GM23338 (cell line): ENCODE measurements at places on chromosomes 1 and 21. TPM values are rescaled to one million over a fixed set of nuclear protein-coding genes. Genes with fewer than 3 reads are reported as not detected.
A peak's percentile ranks its signal among the peaks of the same experiment; 100 is the strongest.

DNA sequence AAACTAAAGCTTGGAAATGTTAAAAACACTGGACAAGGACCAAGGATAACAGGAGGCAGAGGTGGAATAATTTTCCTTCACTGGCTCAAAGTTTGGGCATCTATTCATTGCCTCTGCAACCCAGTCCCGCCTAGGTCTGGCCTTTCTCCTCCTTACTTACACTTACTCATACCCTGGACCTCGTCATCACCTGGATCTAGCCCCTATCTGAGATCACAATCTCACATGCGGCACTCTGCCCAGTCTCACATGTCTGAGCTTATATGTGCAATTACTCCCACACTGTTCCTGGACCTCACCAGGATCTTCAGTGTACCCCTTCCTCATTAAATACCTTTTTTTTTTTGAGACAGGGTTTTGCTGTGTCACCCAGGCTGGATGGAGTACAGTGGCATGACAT, 37.6 kb downstream of the NVL start:
- no peak for DNase-seq

GRCh38 chr1:182644886-182645285, 39.5 kb downstream of the RGS8 start:
- DNase-seq: no peak

- no peak for DNase-seq
Observed at GRCh38 chr21:21162786-21163185, 164.6 kb downstream of the NCAM2 start.

DNA sequence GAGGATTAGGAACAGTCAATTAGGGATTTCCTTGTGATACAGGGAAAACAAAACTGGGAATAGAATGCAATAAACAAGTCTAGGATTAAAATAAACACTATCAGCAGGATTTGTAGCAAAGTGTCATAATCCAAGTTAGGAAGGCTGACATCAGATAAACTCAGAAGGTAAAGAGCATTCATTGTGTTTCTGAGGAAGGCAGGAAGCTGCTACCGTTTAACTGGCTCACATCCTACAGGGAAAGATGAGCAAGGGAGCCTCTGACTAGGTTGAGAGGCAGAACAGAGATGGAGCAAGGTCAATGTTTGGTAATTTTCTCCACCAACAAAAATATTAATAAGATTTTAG, 124.7 kb downstream of the POU2F1 start:
- DNase-seq: no peak

DNA sequence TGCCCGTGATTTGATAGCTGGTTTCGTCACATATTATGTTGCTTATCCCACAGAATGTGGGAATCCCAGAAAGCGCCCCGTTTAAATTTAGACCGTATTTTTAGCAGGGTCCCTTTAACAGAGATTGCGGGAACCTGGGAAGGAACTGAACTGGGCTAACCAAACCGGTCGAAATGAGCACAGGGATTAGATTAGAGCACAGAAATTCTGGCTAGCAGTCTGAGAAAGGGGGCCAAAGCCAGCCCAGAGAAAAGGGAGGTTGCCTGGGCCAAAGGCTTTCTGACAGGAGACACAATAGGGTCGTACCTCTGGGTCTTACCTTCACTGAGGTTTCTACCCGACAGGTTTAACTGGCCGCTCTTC, 327 bp downstream of the LRRC40 start:
- DNase-seq: no peak

GRCh38 chr1:232110281-232111090, 483.9 kb downstream of the DISC1 start:
- peak; percentile 88 for DNase-seq

- no peak for DNase-seq
Observed at GRCh38 chr1:11237356-11237755, 25.0 kb downstream of the MTOR start.

The AMY1A gene
- total RNA-seq: not detected in 2 replicates

The JAM2 gene
- 4.9 and 8.7 TPM in 2 replicates for total RNA-seq

The CLCA4 gene
- not detected in 2 replicates for total RNA-seq

The FMN2 gene
- 2.5 and 6.0 TPM in 2 replicates for total RNA-seq
